ENCODE measurements at places on chromosomes 4 and X.

GRCh38 chrX:20015945-20016615 lies 25.2 kb upstream of the BCLAF3 start:
- no peak for DNase-seq

DNA sequence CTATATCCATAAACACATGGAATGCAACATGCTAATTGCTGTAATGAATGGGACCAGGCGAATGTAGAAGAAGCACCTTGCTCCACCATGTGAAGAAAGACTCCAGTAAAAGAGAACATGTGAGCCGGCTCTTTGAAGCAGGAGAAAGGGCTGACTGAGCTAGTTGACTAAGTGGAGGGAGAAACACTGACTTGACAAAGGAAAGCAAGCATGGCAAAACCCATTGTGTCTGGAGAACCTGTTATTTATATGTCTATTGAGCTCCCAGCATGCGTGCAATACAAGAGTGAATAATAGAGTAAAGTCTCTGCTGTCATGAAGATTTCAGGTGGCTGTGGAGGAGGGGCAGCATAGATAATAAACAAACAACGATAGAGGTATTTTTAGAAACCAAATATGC lies 559.9 kb downstream of the RAB28 start:
- DNase-seq: no peak

DNA sequence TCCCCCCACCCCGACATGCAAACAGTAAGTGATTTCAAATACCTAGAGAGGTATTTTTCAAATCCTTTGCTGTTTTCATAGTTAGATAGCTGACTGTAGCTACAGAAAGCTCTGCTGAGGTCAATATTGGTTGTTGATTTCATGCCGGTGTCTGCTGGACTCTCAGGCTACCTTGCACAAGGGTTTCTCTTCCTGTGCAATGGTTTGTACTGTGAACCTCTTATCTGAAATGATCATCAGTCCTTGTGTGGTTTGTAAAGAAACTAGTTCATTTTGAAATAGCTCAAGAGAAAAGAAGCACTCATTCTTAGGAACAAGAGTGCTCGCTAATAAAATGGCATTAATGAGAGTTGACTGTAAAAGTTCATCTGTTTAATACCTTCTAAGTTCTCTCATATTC lies 2.1 kb downstream of the MTM1 start:
- DNase-seq: no peak

- DNase-seq: no peak
Observed at GRCh38 chr4:184267206-184267608, 49.5 kb upstream of the ENPP6 start.

DNA sequence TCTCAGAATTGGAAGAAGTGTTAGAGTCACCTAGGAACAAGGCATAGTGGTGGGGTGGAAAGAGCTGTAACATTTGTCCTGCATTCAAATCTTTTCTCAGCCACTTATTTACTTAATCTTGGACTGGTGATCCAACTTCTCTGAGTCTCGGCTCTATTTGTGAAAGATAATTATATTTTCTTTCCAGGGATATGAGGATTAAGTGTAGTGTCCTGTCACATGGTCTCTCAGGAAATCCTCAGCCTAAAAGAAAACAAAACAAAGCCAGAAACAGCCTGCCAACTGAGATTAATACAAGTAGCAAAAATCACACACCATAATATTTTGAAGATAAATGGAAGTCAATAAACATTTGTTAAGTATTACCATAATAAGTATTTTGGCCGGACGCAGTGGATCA lies 33.3 kb upstream of the ETNPPL start:
- DNase-seq: no peak
